ENCODE measurements at places on chromosomes 3 and 15.

- no peak for DNase-seq
These were observed 116.4 kb upstream of the HES1 start for GRCh38 chr3:194019398-194020165.

GRCh38 chr3:171345107-171345843 is 114.9 kb downstream of the TNIK start:
- DNase-seq: no peak

- DNase-seq: no peak
These were observed 25.2 kb downstream of the ATP6V1A start for GRCh38 chr3:113771993-113772392.

- DNase-seq: no peak
These were observed 83.4 kb downstream of the RBPMS2 start for GRCh38 chr15:64691896-64692565.

GRCh38 chr3:13217736-13218540 is 144.7 kb upstream of the IQSEC1 start:
- DNase-seq: no peak

DNA sequence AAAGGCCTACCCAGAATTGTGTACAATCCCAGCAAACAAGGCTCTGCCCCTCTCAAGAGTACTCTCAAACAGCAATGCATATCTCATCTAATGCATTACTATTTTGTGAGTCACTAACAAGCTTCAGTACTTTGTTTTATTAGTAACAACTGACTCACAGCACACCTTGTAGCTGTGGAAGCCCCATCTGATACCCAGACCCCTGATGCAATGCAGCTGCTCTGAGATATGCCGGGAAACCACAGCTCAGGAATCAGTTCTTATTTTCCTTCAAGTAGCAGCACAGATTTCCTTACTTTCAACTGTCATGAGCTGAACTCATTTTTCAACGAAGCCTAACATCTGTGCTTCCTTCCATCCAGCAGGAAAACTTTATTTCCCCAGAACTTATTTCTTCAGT is 37.8 kb downstream of the CCNL1 start:
- no peak for DNase-seq

DNA sequence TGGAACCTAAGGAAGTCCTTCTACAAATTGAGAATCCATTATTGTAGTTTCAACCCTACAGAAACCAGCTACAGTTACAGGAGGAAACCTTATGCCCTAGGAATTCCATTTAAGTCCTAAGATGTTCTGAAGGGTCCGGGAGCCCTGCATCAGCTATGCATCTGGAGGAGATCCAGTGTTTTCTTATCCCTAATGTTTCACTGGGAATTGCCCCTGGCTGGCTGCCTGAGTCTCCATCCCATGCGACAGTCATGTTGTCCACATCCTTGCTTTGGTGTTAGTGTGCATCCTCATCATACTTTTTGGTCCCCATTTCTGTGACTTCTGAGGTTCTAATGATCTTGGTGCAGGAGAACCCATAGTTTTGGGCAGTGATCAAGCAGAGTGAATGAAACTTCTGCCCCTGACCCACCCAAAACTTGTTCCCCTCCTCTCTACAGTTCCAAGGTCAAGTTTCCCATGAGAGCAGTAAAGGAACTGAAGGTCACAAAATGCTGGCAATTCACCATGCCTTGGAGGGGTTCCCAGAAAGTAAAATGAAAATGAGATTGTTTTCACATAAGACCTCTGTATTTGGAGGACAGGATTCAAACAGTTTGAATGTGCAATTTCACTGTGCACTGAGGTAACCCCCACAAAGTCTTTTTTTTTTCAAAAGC is 121.9 kb upstream of the PHLDB2 start:
- DNase-seq: no peak

- no peak for DNase-seq
These were observed 16.5 kb downstream of the ABHD5 start for GRCh38 chr3:43707266-43707665.

DNA sequence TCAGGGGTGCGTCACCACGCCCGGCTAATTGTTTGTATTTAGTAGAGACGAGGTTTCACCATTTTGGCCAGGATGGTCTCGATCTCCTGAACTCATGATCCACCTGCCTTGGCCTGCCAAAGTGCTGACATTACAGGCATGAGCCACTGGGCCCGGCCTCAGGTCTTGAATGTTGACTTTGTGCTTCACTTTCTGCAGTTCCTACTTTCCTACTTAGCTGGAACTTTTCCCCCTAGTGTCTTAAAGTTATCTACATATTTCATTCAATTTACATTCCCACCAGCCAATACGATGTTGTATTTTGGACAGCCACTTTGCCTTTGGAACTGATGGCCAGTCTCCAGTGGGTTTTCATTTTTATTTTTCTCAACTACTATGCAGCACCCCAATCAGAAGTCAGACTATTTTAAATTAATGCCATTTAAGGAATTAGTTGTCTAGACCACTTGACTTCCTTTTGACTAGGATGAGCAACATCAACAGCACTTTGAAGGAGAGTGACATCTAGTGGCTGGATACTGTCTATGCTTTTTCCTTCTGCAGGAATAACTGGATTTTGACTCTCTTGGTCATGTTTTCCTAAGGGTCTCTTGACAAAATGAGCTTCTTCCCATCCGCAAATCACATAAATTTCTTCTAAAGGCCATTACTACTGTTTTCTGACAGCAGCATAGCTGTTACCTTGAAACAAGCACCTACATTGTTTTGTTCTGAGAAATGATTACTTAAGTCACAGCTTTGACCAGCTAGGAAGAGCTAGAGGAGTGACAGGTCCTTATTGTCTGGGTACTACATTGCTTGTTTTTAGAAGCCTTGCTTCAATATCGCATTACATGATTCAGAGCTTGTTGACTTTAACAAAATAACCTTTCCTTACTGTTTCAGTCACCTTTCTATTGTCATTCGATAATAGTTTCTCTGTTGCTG is 140.2 kb downstream of the ITPR1 start:
- DNase-seq: no peak

DNA sequence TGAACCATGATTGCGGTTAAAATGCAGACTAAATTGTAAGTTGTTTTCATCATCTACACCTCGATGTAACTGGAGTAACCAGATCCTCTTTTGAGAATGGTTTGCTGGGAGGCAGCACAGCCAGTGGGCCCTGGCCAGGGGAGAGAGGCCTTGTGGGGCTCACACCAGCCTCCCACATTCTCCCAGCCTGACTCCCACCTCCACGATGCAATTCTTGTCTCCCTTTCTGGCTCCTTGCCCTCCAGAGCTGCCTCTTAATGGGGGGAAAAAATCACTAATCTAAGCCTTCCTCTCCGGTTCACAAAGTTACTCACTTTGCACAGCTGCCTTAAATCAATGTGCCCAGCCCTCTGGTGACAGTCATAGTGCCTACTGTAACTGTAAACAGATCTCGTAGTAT is 17.9 kb upstream of the PAQR5 start:
- no peak for DNase-seq

DNA sequence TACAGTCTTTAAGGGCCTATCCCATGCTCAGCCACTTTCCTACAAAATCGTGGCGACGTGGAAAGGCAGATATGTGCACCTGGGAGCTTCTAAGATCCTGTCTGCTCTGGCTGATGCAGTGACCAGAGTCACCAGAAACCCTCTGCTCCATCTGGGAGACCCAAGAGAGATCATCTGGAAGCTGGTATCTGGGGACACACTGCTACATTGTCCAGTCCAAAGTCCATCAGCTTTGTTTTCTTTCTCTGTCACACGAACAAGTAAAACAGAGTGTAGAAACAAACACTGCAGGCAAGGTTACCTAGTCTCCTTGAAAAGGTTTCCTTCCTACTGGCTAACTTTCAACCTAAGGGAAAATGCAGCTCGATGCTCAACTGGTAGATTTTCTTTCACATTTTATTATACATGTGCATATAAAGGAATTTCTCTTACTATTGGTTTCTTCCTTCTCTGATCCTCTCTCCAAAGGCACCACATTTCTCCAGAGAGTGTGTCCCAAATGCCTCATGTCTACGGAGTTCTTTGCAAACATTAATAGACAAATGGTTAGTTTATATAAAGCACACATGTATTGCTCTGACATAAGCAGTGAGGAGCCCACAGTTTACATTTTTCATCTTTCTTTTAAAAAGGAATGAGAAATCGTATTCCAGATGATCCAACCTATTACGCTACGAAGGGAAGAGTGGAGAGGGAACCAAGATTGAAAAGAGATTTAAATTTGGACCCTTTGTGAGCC is 8.3 kb upstream of the GREM1 start:
- no peak for DNase-seq

DNA sequence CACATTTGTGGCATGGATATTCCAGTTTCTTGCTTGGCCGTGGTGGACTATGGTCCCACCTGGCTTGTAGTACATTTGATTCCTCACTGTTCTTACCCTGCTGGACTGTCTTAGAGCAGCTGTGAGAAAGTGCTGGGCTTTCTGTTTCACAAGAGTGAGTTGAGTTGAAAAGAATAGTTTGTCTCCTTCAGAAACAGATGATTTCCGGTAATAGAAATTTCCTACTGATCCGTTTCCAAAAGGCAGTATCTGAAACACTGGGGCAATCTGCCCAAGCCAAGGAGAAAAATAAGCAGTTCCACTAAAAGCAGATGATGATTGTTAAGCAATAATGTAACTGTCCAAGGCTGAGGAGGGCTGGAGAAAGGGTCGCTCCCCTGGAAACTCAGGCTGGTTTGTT is 96.0 kb downstream of the SUCLG2 start:
- no peak for DNase-seq

GRCh38 chr15:64014995-64015394 is 31.3 kb downstream of the DAPK2 start:
- no peak for DNase-seq

- no peak for DNase-seq
These were observed 102.9 kb upstream of the CHRM5 start for GRCh38 chr15:33865416-33865815.

DNA sequence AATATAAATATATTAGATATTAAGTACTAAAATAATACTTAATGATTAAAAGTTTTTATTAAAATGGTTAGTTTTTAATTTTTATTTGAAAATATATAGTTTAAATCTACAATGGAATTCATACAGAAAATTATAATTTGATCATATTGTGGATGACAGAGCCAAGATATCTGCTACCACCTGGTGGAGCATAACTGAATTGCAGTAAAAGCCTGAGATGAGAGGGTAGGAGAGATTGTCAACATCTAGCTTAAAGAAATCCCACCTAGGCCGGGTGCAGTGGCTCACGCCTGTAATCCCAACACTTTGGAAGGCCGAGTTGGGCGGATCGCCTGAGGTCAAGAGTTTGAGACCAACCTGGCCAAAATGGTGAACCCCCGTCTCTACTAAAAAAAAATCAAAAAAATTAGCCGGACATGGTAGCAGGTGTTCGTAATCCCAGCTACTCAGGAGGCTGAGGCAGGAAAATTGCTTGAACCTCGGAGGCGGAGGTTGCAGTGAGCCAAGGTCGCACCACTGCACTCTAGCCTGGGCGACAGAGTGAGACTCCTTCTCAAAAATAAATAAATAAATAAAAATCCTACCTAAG is 25.1 kb upstream of the CSTA start:
- peak; percentile 9 for DNase-seq

DNA sequence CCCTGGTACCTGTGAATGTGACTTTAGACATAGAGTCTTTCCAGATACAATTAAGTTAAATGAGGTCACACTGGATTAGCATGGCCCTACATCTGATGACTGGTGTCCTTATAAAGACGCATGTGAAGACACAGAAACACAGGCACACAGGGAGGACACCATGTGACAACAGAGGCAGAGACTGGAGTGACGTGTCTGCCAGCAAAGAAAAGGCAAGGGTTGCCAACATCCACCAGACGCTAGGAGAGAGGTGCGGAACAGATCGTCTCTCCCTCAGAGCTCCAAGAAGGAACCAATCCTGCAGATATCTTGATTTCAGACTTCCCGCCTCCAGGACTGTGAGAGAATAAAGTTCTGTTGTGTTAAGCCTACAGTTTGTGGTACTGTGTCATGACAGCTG is 42.8 kb downstream of the CX3CR1 start:
- no peak for DNase-seq

- no peak for DNase-seq
These were observed 894 bp downstream of the TUSC2 start for GRCh38 chr3:50327129-50327528.

GRCh38 chr3:23421811-23422516 is 218.8 kb downstream of the UBE2E2 start:
- DNase-seq: no peak

- DNase-seq: no peak
These were observed 9.1 kb upstream of the LIPH start for GRCh38 chr3:185561374-185561943.

DNA sequence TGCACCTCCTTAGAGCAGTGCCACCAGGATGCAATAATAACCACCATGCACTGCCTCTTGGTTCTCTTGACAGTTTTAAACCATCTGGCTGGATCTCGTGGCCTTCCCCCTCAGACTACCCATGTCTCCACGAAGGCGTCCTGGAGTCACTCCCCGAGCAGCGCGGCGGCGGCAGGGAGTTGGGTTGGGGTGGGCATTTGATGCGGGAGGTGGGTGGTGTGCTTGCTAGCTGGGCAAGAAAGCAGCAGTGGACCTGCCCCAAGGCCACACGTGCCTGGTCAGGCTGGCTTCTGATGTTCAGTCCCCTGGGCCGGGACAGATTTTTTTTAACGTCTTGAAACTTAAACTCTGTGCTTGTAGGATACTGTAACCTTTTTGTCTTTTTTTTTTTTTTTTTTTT is 3.9 kb upstream of the TTLL3 start:
- no peak for DNase-seq

DNA sequence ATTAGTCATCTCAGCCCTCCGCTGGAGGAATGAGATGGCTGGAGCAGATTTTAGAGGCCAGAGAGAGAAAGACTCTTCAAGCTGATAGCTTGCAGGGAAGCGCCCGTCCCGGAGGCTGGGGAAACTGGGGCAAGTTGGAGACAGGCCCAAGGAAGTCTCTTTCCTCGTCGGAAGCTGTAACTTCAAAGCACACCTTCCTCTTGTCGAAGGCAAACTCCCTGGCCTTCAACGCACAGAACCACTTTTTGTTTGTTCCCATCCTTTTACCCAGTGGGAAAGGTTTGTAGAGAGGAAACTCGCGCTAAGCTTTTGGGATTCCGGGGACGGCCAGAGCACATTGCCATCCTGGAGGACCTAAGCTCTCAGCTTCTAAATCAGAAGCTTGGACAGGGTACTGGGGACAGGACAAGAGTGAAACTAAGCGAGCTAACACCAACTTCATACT is 900 bp upstream of the EOMES start:
- peak; percentile 25 for DNase-seq

- no peak for DNase-seq
These were observed 446.8 kb downstream of the IGSF11 start for GRCh38 chr3:118587847-118588246.

GRCh38 chr15:29852201-29852600 is 29.9 kb upstream of the TJP1 start:
- DNase-seq: no peak

- no peak for DNase-seq
These were observed 19.7 kb downstream of the ALPK3 start for GRCh38 chr15:84836844-84837243.

GRCh38 chr3:81666502-81667121 is 94.8 kb downstream of the GBE1 start:
- DNase-seq: no peak

GRCh38 chr3:180294282-180295027 is 257.7 kb upstream of the PEX5L start:
- DNase-seq: no peak

- DNase-seq: no peak
These were observed 968.2 kb upstream of the NR2F2 start for GRCh38 chr15:95362306-95362705.

- no peak for DNase-seq
These were observed 204.3 kb downstream of the ZBTB20 start for GRCh38 chr3:114942773-114943172.

- no peak for DNase-seq
These were observed 15.9 kb downstream of the PFN2 start for GRCh38 chr3:149954812-149955211.

Data from CD4-positive, alpha-beta T cell (primary cell).